ENCODE measurements at places on chromosomes 5 and 9.
A peak's percentile ranks its signal among the peaks of the same experiment; 100 is the strongest.

GRCh38 chr9:105670775-105671174, 8.5 kb downstream of the TAL2 start:
- DNase-seq, result no peak

DNA sequence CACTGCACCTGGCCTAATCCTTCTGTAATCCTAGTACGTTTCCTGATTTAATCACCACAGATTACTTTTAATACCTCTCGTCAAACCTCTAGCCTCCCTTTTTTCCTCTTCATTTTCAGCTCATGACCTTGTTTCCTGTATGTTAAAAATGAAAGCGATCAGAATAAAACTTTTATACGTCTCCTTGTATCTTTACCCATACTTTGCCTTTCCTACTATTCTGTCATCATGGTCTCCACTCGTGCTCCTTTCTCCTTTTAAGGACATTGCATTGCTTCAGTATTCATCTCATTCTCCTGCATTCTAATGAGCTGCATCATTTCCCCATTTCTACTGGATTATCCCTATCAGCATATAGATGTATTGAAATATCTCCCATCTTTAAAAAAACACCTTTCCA, 8.5 kb downstream of the CDC42SE2 start:
- DNase-seq, result no peak

GRCh38 chr5:175753536-175754402, 95.9 kb downstream of the HRH2 start:
- no peak for DNase-seq

DNA sequence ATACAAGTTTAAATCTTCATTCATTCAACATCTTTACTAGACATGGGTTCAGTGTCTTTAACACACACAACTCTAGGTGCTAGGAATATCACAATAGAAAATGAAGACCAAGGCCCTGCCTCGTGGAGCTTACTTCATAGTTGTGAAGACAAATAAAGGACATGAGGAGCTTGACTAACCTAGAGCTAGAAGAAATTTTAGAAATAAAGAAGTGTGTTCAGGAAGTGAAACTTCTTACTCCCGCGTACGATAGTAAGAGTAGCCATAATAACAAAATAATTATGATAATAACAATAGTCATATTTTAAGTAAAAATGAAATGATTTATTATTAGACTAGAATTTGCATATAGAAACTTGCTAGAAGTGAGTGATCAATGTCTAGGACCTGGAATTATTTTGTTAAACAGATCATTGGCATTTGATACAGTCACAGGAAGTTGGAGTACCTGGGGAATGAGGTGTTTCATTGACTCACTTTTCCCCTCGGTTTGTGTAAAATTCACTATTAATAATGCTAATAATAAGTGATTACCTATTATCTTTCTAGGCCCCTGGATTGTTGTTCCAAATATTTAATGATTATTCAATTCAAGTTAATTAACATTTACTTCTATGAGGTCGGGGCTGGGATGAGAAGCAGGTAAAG, 331.3 kb downstream of the NSG2 start:
- no peak for DNase-seq

- peak; percentile 37 for DNase-seq
Measured at GRCh38 chr5:143605403-143606005, 202.0 kb upstream of the NR3C1 start.

DNA sequence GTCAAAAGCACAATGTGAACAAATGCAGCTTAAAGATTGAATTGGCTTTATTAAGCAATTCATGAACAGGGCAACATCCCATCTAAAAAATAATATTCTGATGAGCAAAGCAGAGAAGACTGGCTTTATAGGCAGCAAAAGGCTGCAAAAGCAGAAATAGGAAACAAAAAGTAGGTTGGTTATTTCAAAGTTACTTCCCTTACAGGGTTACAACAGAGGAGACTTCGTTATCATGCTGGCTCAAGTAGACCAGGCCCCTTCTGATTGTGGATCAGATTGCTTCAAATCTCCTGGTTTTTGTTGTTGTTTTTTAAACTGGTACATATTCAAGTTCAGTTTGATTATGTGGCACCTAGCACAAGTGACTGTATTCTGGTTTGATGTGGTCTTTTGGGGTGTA, 73.1 kb downstream of the MAN2A1 start:
- DNase-seq, result no peak

DNA sequence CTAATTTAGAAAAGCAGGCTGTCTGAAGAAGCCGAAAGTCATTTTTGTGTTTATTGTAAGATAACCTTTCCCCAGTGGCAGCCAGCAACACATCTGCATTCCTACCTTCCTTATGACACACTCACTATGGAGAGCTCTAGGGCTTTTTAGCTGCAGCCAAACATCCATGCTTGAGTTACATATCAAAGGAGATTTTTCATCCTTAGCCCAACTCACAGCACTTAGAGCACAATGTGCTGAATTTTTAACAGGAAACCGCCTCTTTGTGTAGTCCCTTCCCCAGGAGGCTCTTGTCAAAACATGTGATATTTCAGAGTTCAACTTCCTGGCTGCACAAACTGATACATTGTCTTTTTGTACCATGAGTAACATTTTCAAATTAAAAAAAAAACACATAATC, 379.2 kb downstream of the CTNND2 start:
- no peak for DNase-seq

DNA sequence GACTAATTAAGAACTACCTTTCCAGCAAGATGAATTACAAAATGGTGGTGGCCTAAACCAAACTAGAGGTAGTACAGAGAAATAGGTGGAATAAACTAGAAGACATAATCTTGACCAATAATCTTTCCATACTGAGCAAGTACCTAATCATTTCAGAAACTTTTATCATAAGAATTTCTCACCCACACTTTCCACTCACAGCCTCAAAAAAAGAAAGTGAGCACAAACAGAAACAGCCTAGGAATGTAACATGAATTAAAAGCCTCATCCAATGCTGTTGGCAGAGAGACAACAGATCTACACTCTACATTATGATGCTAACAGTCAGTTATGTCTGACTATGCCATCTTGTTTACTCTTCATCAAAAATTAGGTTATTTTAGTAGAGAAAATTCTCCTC, 1.3 kb downstream of the RNF38 start:
- peak; percentile 53 for DNase-seq

GRCh38 chr5:172679628-172680212, 38.7 kb downstream of the NEURL1B start:
- no peak for DNase-seq

- no peak for DNase-seq
Measured at GRCh38 chr9:19732441-19732951, 56.3 kb downstream of the SLC24A2 start.

GRCh38 chr5:39517800-39518199, 93.0 kb upstream of the DAB2 start:
- DNase-seq, result peak; percentile 97

DNA sequence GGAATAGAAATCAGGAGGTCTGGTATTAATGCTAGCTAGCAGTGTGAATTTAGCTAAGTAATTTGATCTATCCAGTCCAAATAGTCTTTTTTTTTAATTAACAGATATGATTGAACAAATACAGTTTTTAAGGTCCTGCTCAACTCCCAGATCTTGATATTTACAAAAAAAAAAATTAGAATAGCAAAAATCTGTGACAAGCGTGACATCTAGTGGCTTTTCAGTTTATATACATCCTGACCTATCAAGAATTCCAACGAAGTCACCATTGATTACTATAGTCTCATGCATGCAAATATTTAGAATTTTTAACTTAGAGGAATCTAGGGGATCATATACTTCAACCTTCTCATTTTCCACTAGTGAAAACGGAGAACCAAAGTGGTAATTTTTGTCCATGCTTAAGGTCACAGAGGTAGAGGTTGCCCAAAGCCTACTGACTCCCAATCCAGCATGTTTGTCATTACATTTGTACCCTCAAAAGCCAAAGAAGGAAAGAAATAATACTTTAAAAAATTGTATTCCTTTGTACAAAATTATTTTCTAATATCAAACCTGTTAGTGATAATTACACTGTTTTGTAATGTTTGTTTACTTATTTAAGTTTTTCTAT, 17.6 kb upstream of the TARS1 start:
- peak; percentile 50 for DNase-seq

DNA sequence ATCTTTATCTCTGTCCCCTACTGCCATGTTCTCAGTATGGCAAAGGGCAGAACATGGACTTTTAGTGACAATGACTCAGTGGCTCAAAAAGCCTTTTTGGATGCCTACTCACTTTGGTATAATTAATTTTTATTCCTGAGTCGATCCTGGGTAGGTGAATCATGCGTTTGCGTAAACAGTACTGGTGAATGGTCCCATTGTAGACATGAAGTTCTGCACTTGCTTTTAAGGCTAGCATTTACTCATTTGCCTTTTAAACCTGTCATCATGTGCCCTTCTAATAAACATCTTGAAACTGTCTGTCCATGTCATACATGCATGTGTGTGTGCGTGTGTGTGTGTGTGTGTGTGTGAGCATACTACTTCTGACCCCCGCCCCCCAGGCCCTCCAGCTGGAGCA, 223.0 kb downstream of the AUH start:
- DNase-seq, result peak; percentile 94

DNA sequence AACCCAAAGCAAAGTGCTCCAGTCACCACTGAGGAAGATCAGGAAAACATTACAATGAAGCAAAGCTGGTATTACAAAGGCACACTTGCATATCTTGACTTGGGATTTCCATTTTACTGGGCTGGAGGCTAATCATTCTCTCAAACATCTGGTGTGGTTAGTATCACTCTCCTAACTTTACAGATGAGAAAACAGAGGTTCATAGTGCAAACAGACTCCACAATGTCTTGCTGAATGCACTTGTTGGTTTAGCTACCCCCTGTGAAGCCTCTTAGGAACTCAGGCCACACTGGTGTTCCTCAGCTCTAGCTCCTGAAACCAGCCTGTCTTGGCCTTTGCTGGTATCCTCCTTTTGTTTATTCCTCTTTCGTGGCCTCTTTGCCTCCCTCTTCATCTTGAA, 29.5 kb upstream of the SMAD5 start:
- no peak for DNase-seq

GRCh38 chr9:4987961-4988421, 2.9 kb downstream of the JAK2 start:
- peak; percentile 72 for DNase-seq

DNA sequence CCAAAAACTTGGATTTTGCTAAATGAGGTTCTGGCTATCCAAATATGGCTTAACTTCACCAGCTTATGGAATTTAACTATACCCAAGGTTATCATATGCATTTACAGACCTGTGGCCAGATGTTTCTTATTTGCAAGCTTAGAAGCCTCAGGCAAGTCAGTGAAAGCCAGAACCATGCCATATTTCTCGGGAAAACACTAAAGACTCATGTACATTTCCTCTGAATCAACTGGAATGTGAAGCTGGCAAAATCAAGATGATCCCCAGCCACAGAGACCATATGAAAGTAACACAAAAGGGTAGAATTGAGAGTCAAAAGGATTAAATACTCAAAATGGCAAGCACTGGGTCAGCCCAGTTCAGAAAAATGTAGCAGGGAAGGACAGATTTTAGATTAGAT, 76.4 kb upstream of the SLC1A1 start:
- no peak for DNase-seq

DNA sequence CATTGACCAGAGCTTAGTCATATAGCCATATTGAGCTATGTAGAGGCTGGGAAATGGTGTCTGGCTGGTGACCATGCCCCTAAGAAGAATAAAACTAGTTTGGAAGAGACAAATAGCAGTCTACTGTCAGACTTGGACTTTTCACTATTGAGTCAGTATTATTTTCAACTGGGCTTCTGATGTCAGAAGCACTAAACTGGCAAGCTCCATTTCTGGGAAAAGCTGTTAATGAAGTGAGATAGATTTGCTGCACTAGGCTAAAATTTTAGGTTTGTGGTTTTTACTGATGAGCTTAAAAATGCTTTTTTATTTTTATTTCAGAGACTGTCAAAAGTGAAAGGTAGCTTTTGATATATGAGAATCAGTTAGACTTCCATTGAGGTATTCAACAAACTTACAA, 220.2 kb downstream of the RAB3C start:
- no peak for DNase-seq

DNA sequence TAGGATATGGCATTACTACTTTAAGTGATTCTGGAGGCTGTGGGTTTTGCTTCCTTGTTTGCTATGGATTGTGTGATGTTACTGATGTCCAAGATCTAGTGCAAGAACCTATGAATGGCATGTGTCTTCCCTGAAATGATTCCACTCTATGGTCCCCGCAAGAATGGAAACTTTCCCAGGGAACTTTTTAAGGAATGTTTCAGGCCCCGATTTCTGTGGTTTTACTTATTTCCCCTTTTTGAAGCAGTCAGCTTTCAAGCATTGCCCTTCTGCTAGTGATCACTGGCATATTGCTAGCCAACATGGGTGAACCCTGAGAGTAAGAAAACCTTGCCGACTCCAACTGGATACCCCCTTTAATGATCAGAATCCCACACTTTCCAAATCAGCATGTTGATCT, 26.6 kb upstream of the CD180 start:
- no peak for DNase-seq

GRCh38 chr9:136995772-136996311, 526 bp downstream of the CLIC3 start:
- peak; percentile 70 for DNase-seq

DNA sequence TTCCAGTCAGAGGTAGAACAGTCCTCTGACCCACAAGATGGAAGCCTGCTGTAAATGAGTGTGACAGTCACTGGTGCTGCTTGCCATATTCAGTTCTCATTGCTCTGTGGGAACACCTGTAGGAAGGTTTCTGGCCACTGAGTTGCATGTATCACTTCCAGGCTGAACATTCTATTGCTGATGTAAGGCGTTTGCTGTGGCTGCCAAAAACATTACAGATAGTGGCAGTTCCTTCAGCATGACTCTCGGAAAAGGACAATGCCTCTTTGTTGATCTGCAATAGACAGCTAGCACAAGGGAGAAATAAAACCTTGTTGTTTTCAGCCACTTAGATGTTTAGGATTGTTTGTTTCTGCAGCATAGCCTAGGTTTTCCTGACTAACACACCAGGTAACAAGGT, 217.2 kb downstream of the AGTPBP1 start:
- no peak for DNase-seq

DNA sequence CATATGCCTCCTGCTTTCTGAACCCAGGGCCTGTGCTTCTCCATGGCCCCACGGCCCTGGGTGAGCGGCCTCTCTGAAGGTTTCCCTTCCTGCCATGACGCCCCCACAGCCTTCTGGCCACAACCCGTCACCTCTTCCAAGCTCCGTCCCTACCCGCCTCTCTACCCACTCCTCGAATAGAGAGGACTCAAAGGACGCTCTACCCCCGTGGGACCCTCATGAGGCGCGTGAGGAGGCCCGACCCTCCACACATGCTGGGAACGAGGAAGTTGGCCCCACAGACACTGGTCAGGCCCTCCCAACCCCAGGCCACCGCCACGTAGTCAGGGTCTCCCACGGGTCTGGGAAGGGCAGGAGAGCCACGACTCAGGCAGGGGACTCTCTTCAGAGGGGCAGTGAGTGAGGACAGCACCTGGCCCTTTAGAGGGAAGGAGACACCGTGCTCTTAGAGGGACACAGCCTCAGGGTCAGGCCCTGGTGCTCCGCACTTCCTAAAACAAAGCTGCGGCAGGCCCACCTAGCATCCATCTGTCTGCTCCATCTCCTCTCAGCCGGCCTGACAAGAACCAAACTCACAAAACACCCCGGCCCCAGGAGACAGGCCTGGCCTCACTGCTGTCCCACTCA, 5.3 kb downstream of the BRD3 start:
- DNase-seq, result no peak

All from M059J (cell line).